Tongue (tissue), 3 donors: ENCODE measurements at places on chromosomes 1 and 21. TPM values are rescaled to one million over a fixed set of nuclear protein-coding genes. Genes with fewer than 3 reads are reported as not detected.

The PTPRF gene
- total RNA-seq, result 74.5 TPM

The ITLN2 gene
- not detected for total RNA-seq

The MYOG gene
- total RNA-seq, result 256 TPM

The SLC9C2 gene
- total RNA-seq, result not detected

The FAM163A gene
- total RNA-seq, result 0.21 TPM
